ENCODE measurements at places on chromosomes 13 and 19.

- DNase-seq, result no peak
These were observed 34.7 kb upstream of the CASP14 start for GRCh38 chr19:15014579-15014978.

DNA sequence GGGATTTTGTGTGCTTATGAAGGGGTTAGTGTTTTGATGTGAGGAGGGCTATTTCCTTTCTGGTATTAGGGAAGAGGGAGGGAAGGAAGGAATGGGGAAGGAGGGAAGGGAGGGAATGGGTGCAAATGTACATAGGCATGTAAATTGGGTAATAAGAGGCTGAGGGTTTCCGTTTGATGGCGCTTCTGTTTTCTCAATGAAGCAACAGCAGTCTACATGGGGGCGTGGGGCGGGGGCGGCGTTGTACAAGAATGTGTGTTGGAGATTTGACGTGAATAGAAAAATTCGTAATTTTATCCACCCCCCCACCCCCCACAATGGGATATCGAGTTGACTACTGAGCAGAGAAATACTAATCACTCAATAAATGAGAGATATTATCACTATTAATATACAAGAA is 52.5 kb downstream of the PDS5B start:
- no peak for DNase-seq

GRCh38 chr13:20353973-20354372 is 121.9 kb upstream of the GJB6 start:
- DNase-seq, result peak; percentile 8

DNA sequence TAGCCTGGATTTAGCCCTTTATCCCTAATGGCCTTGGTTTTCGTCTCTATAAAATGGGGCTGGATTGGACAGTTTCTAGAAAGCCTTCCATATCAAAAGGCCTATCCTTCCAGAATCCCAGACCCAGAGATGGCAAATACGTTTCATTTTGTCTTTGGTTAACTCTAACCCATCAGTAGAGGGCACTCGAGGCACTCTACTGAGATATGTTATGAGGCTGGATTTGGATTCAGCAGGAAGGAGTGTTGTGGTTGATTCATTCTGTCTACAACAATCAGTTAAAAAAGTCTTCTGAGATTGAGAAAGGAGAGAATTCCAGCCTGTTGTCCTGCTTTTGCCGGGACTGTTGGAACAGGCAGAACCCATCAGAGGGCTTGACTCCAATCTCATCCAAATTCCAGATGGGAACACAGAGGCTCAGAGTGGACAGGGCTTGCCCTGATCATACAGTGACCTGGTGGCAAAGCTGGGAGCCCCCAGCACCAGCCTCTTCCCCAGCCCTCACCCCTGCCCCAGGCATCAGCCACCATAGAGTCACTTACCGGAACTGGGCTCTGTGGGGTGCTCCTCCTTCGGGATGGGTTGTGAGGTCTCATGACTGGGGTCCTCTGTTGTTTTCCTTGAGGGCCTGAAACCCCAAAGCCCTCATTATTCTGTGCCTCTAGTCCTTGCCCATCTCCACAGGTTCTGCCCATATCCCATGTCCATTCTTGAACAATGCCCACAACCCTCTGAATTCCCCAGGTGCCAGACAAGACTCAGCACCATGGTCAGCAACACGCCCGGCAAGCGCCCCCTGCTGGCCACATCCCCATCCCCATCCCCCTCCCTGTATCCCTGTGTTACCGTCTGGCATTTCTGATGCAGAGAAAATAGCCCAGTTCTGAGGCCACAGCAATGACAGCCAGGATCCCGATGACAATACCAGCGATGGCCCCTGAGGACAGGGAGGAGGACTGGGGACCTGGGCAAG is 12.3 kb upstream of the ZNF180 start:
- DNase-seq, result peak; percentile 35

GRCh38 chr13:51731759-51732158 is 72.2 kb downstream of the DHRS12 start:
- DNase-seq, result no peak

DNA sequence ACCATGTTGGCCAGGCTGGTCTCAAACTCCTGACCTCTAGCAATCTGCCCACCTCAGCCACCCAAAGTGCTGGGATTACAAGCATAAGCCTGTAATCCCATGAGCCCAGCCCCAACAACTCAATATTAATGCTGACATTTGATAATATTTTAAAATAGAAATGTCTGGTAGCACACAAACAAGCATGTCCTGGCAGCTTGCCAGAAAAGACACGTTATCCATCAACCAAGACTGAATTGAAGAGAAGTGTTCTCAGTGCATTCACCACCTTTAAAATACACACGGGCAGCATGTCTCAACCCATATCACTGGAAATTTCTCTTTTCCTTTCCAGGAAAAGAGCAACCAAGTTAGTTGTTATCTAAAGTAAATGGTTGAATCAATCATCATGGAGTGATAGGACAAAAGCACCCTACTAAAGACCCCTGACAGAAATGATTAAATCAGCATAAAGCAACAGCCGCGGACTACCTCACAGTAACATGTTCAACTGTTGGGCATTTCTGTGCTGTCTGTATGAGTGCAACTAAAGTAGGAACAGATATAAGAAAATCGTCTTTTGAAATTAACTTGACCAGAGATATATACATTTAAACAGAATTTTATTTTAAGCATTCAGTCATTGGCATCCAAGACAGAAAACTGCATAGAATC is 25.0 kb downstream of the LHFPL6 start:
- DNase-seq, result no peak

DNA sequence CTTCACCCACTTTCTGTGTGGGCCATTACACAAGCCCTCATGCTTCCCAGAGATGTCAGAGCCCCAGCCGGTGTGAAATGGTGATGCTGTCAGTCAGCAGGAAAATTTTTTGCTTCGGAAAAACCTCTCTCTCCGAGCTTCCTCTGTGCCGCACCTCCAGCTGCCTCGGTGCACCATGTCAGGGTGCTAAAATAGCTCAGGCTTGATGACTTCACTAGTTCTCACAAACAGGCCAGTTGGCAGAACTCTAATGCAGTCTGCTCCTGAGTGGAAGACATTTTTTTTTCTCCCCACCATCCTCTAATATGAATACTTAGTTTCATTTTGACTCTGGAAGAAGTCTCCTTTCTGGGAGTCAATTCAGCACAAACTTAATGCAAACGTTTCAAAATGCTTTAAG is 71.3 kb downstream of the KLF12 start:
- DNase-seq, result no peak

- no peak for DNase-seq
These were observed 4.9 kb downstream of the ARHGEF1 start for GRCh38 chr19:41887711-41888382.

- no peak for DNase-seq
These were observed 86.5 kb upstream of the ABCC4 start for GRCh38 chr13:95387733-95388207.

- DNase-seq, result no peak
These were observed 23.4 kb upstream of the TBC1D4 start for GRCh38 chr13:75505327-75505726.

- no peak for DNase-seq
These were observed 3.6 kb upstream of the MYO1F start for GRCh38 chr19:8580710-8581281.

All from HS-5 (cell line).